Kasumi-1 (cell line): ENCODE measurements at places on chromosomes 5 and 9.

GRCh38 chr5:141640051-141640415 lies 3.2 kb downstream of the RELL2 start:
- no peak for DNase-seq

DNA sequence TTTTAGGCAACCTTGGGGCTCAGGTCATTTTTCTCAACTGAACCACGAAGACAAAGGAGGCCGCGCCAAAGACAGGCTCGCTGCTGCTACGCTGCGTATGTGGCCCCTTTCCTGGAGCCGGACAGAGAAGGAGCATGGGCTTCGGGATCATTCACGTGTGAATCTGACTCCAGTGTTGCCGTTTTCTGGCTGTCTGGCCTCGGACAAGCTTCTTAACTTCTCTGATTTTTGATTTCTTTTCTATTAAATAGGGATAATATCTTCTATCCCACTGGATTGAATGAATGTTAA lies 50.8 kb upstream of the ZNF366 start:
- no peak for DNase-seq

GRCh38 chr9:8874482-8874881 lies 1074.9 kb upstream of the DMAC1 start:
- DNase-seq, result no peak

GRCh38 chr9:85900504-85901201 lies 40.3 kb upstream of the NAA35 start:
- peak; percentile 80 for DNase-seq

DNA sequence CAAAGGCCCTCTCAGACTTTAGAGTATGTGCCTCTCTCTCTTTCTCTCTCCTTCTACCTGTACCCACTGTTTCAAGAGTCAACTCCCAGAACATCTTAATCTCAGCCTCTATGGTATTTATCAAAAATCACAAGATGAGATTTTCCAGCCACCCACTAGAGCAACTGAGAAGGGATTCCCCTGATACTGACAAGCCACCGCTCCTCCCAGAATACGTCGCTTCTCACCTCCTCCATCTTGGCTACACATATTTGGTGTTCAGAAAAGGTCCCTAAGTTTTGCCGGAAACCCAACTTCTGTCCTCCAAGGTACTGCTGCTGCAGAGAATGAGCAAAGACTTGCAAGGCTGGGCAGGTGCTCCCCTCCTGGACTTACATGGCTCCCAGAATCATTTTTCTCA lies 6.1 kb downstream of the GARIN3 start:
- no peak for DNase-seq

- no peak for DNase-seq
These were observed 8.1 kb upstream of the OMD start for GRCh38 chr9:92432350-92432749.

DNA sequence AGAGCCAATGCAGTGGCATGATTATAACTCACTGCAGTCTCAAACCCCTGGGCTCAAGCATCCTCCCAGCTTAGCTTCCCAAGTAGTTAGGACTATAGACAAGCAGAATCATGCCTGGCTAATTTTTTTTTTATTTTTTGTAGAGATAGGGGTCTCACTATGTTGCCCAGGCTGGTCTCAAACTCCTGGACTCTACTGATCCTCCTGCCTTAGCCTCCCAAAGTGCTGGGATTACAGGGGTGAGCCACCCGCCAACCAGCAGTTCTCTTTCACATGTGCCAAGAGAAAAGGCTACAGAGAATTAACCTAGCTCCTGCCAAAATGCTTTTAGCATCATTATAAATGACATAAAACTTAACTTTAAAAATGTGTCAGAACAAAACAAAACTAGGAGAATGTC lies 8.1 kb downstream of the AK3 start:
- no peak for DNase-seq

GRCh38 chr5:31477516-31477915 lies 54.4 kb downstream of the DROSHA start:
- no peak for DNase-seq

DNA sequence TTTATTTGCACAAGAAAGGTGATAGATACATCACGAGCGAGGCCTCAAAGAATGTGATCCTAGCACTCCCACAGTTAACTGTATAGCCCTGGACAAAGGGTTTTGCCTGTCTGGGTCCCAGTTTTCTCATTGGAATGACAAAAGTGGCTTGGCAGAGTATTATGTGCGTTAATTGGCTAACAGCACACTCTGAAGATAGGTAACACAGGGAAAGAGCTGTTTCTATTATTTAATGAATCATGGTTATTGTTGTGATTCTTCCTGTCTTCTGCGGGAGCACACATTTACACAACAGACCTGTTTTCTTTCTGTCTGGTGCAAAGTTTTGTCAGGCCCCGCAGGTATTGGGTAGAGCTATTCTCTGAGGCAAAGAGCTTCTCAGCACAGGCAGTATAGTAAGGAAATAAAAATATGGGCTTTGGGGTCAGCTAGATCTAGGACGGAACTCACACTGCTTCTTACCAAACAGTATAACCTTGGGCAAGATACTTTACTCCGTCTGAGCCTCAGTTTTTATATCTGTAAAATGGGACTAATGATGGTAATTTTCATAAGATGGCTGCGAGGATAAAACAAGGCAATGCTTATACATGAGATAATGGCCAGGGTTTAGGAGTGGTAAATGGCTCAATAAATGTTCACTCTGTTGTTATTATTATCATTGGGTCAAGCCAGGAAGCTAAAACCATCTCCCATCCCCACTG lies 78.9 kb downstream of the PLAC8L1 start:
- no peak for DNase-seq

- DNase-seq, result no peak
These were observed 32.3 kb upstream of the CSF1R start for GRCh38 chr5:150118561-150119229.

DNA sequence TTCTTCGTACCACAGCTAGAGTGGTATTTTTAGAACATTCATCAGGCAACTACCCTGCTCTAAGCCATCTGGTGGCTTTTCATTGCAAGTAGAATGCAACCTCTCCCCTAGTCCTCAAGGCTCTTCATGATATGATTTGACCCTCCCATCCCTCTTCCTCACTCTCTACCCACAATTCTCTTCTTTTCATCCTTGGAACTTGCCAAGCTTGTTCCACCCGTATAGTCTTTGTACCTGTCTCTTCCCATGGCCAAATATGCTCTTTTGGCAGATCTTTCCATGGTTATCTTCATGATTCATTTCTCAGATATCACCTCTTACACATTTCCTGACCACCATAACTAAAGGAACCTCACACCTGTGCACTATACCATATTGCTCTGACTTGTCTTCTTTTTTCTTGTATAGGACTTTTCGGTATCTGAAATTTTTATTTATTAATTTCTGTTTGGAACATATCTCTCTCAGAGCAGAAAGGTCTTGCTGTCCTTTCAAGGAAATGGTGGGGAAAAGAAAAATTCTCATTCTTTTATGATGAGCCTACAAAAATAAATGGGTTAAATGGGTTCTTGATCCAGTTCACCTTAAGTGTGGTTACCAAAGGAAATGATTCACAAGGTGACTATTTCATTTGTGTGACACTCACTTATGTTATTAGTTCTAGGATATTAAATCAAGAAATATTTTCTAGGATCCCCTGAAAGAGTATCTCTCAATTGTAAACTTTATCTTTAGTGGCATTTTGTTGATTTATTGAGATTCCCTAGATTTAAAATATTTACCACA lies 3.7 kb upstream of the CD274 start:
- no peak for DNase-seq

- peak; percentile 10 for DNase-seq
These were observed 383.3 kb downstream of the OSTF1 start for GRCh38 chr9:75471549-75472114.

DNA sequence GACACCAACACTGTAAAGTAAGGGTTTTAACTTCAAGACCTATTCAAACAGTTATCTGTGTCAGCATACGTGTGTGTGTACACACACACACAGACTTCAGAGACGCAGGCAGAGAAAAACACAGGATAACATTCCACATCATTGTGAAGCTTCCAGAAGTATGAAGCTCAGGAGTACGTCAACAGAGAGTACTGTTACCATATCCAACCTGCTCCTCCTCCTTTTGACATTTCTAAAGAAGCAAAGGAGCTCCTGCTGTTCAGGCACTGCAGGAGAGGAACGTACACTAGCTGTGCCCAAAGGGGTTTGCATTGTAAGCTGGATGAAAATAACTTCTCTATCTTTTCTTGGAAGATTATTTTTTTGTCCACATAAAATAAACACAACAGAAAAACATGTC lies 180.7 kb downstream of the MEF2C start:
- no peak for DNase-seq

GRCh38 chr5:82422751-82423181 lies 144.6 kb upstream of the RPS23 start:
- DNase-seq, result no peak

DNA sequence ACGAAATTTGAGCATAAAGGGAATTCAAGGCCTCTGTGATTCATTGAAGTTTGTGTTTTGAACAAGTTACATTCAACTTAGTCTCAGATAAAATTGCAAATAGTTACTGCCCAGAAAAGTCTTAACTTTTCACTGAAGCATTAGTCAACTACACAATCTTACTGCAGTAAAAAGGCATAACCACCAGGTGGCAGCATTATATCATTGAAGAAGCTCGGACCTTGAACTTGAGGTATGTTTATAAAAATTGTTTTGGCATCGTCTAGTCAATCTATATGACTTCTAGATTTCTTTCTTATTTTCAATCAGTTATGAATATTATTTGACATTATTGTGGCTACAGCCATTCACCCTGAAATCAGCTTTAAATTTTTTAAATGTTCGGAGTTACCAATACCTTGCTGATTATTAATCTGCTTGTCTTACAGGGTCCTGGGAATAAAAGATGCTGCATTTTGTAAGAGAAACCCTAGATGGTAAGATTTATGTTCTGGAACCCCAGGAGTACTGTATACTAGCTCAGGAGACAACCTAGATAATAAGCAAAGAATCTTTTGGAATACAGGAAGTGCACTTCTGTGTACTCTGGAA lies 83.9 kb upstream of the GRAMD2B start:
- DNase-seq, result peak; percentile 77

GRCh38 chr5:154732212-154732611 lies 23.0 kb upstream of the LARP1 start:
- no peak for DNase-seq

DNA sequence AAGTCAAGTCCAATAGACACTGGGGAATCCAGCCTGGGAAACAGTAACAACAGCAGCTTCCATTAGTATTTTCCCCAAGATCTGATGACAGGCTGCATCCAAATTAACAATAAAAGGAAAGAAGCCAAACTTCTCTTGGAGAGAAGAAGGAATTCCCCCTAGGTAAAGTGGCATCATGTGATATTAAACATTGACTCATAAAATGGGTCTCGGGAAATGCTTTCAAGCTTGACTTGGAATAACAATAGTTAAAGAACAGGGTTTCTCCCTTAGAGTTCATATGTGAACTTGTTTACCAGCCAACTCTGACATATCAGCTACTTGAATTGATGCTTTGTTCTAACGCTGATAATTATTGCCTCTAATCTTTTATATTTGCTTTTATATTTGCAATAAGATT lies 45.4 kb downstream of the ENTREP1 start:
- DNase-seq, result no peak

- DNase-seq, result peak; percentile 98
These were observed 2.2 kb downstream of the AKNA start for GRCh38 chr9:114385397-114386181.

DNA sequence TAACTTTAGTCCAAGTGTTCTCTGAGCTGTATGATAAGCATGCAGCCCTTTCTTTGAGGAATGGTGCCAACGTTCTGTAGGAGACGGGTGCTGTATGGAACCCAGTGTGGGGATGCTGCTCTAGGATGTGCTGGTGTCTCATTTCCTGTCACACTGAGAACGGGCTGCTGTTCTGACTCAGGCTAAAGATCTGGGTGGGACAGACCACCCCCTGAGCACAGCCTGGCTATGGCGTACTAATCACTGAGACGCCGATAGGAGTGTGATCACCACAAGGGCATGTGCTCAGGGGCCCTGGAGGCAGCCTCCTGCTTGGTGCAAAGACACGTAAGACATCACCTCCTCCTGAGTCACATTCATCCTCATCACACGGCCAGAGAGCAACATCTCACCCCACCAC lies 240.4 kb downstream of the IRX2 start:
- DNase-seq, result no peak

DNA sequence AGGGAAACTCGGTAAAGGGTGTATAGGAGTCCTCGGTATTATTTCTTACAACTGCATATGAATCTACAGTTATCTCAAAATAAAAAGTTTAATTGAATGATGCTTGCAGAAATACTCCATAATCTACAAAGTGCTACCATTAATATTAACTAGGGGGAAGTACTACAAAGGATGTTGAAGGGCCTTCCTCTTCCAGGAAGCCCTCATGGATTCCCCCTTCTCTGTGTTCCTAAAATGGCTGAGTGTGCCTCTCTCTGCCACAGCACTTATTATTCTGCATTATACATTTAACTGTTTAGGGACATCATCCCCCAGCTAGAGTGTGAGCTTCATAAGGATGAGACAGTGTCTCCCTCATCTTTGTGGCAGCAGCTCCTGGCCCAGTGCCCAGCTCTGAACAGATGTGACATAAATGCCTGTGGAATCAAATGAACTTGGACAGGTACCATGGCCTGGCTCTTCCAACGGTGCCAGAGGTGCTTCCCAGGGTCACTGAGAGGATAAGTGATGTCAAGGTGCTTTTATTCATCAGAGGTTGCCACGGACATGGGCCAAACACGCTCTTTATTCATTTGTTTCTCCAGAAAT lies 99.5 kb downstream of the PAX5 start:
- no peak for DNase-seq

DNA sequence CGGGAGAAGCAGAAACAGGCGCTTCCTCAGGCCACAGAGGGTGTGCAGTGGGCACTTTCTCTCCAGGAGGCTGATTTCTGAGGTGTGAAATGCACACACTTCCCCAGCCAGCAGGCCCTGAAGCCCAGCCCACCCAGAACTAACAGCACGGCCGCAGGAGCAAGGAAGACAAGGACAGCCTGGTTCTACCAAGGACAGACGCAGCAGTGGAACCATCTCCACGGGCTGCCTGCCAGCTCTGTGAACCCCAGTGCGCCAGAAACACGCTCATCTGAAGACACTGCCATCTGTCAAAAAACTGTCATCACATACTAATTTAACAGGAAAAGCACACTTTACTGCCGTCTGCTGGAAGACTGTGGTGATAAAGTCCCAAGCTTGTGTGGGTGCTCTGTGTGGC lies 40.7 kb downstream of the MAPK9 start:
- no peak for DNase-seq

- DNase-seq, result no peak
These were observed at the start of gene NIPAL4 for GRCh38 chr5:157459715-157460599. TSS of gene NIPAL4 (plus strand) at chr5:157460213. CDS start at chr5:157460321, 108 bp downstream.

DNA sequence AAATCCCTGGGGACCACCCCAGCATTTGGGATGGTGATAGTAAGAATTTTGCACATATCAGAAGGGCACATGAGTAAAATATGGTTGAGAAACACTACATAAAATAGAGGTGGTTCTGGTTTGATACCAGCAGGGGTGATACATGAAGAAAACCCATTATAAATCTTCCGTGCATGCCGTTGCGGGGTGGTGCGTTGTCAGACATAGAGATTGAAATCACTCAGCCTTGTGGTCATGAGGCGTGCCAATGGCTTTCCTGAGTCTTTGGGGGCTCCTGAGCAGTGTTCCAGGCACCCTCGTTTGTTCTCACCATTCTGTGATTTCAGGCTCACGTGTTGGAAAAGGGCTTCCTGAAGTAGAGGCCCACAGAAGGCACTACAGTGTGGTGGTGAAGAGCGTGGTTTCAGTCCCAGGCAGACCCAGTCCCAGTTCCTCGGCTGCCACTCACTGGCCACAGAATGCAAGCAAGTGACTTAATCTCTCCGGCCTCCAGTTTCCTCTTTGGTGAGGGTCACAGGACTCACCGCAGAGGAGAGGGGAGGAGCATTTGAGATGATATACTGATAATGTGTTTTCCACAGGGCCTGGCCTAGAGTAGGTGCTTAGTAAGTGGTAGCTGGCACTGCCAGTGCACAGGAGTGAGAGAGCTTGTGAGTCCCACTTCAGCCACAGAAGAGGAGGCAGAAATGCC lies 20.5 kb upstream of the GLRX start:
- peak; percentile 93 for DNase-seq
